ENCODE measurements at places on chromosomes 3 and 15.

GRCh38 chr3:14837186-14837877, 18.6 kb downstream of the FGD5 start:
- no peak for DNase-seq

DNA sequence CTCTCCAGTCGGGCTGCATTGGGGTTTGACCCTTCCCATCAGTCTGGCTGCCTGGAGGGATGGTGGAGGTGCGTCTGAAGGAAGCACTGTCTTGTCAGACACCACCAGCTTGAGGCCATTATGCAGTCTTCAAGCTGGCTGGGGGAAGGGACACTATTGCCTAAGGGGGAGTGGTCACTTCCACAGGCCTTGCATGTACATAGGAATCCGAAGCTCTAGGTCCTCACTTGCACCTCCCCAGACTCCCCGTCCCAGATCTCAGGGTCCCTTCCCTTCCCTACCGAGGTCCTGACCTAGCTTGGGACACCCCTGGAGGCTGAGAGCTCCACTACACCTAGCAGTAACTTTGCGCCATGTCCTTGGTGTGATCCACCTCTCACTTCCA, 48.6 kb upstream of the KLF13 start:
- DNase-seq, result no peak

- DNase-seq, result no peak
These were observed 2.3 kb upstream of the MYL3 start for GRCh38 chr3:46865546-46865945.

- no peak for DNase-seq
These were observed 584.4 kb upstream of the TBL1XR1 start for GRCh38 chr3:177781686-177782161.

DNA sequence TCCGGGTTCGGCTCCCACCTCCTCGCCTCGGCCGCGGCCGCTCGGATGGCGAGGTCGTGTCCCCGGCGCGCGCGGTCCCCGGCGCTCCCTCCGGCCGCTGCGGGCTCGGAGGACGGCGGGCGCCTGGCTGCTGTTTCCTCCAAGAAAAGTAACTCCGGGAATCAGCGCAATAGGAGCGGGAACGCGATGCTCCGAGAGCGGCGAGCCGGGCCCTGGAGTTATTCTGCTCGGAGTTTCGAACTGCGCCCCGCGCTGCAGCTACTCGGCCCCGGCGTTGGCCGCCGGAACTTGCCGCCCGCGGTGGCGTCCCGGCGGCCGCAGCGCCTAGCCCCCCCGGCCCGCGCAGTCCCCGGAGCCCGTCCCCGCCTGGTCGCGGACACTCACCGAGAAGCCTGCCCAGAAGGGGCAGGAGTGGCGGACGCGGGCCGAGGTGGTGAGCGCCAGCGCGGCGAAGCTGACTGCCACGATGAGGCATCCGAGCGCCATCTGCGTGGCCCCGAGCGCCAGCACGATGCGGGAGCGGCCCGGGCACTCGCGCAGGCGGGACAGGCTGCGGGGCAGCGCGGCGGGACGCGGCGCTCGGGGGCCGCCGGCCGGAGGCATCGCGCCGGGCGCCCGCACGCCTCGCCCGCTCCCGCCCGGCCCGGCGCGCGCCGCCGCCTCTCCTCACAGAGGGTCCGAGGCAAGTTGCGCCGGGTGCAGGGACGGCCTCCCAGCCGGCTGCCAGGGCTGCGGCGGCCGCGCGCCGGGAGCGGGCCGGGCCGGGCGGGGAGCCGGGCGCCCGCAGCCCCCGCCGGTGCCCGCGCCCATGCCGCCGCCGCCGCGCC, 251.9 kb downstream of the TJP1 start:
- DNase-seq, result no peak
